ENCODE measurements at places on chromosomes 1 and 21.
A peak's percentile ranks its signal among the peaks of the same experiment; 100 is the strongest.

- no peak for DNase-seq
Measured at GRCh38 chr1:226748306-226748705, 9.2 kb upstream of the ITPKB start.

DNA sequence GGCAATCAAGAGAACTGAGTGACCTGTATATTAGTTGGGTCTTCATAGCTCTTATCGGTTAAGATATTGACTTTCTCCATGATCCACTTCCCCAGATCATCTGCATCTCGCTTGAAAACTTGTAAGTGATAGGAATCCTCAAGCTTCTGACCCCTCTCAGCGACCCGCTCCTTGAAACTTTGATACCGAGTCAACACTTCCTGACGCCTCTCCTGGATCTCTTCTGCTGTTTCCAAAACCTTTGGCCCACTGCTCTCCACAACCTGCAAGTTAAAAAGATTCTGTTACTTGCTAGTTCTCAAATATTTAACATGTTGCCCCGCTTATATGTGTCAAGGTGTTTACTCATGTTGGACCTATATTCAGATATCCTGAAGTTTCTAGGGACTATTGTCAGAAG is 1.4 kb downstream of the SPTA1 start:
- no peak for DNase-seq

DNA sequence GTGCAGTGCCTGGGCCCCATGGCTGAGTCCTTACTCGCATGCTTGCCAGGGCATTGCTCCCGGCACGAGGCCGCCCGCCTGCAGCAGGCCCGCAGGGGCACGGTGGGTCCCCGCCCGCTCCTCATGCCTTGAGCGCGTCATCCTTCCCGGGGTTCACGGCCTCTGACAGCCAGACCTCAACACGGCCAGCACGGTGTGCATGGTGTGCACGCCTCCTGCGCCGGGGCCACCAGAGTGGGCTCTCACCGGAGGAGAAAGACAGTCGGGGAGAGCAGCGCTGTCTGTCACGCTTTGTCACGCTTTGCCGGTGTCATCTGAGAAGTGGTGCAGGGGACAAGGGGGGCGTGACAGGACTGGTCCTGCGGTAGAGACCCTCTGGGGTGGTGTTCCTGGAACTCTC is 11.9 kb upstream of the COL18A1 start:
- no peak for DNase-seq

- no peak for DNase-seq
Measured at GRCh38 chr1:208461680-208462079, 217.5 kb upstream of the PLXNA2 start.

- DNase-seq: no peak
Measured at GRCh38 chr1:51649593-51650091, 32.8 kb downstream of the OSBPL9 start.

DNA sequence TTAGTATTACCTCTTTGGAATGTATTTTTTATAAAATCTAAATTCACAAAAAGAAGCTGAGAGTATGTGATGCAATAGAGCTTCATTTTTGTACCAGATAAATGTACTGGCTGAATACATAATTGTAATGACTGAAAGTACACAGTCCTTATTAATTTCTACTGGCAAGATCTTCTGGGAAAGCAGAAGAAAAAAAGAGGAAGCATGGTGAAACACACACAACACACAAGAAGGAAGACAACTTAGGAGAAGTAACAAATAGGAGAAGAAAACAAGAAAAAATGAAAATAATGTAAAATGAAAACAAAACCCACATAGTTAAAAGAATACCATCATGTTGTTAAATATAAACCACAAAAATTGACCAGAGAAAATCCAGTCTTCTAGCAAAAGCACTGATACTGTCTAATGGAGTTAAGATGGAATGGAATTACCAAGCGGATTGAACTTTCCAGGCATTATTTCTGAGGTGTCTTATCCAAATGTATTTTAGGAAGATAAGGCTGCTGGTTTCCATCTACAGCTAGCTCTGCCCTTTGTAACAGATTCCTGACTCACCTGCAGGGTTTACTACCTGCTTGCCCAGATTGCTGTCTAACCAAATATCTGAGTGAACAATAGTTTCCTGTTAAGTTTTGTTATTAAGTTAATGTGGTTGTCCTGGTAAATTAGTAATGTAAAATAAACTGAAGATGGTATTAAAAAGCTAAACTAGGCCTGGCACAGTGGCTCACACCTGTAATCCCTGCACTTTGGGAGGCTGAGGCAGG is 4.5 kb upstream of the COP1 start:
- no peak for DNase-seq

DNA sequence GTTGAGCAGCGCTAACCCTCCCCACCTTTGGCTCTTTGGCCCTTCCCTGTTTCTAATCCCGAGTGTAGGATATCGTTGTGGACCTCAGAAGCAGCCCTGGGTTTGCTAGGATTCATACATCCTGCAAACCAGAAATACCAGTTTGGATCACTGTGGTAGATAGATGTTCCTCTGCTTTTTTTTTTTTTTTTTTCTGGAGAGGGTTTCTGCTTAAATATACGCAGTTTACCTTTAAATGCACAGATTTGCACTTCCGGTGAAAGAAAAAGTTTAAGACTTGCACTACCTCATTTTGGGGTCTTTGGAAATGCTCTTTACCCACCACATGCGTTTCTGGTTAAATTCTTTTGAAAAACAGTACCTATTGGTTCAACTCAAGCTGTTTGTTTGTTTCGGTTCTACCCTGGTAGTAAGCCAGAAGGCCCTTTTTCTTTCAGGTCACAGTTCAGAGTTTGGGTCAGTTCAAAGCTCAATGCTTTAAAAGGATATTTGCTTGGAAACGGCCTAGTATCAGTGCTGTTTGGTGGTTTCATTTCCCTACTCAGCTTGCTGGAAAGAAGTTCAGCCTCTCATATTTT is 908 bp downstream of the DDI2 start:
- peak; percentile 21 for DNase-seq

DNA sequence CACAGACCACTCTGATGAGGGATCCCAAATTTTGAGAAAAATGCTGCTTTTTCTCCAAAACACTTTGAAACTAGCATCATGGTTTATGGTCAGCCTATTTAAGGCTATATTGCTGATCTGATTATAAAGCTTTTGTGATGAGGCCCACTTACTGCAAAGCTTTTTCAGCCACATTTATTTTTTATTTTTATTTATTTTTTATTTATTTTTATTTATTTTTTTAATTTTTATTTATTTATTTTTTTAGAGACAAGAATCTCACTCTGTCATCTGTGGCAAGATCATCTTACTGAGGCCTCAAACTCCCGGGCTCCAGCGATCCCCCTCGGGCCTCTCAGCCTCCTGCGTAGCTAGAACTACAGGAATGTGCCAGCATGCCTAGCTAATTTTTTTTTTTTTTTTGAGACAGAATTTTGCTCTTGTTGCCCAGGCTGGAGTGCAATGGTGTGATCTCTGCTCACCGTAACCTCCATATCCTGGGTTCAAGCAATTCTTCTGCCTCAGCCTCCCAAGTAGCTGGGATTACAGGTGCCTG is 5.2 kb upstream of the BCAS2 start:
- DNase-seq: no peak

- DNase-seq: no peak
Measured at GRCh38 chr1:167862432-167863076, 51.4 kb downstream of the ADCY10 start.

GRCh38 chr1:177170756-177171535 is at the start of gene BRINP2:
Gene BRINP2 (plus strand): TSS chr1:177170958. CDS start chr1:177229877, 58,919 bp downstream.
- peak; percentile 46 for DNase-seq

DNA sequence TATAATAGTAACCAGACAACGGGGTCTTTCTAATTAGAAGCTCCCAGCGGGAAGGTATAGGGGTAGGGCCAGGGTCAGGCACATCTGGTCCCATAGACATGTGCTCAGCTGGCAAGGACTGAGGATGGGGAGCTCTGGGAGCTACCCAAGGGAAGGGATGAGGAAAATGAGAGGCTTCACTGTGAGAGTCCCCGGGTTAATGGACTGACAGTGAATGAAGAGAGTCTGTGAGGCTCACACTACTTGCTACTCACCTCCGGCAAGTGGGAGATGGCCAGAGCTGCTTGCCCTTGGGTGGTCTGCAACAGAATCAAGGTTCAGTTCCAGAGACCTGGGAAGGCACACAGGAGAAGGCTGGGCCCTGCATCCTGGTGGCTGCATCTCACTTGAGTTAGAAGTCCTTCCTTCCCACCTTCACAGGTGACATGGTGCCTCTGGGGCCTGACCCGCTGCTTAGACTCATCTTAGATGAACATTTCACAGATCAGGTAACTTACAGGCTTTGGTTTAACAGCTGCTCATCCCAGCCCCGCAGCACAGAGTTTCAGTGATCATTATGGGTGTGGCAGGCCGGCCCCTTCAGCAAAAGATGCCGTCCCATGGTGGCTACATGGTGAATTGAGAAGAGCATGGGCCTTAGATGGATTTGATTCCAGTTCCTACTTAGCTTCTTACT is 31.7 kb downstream of the EIF2D start:
- no peak for DNase-seq

- no peak for DNase-seq
Measured at GRCh38 chr1:183807549-183808168, 2.7 kb downstream of the RGL1 start.

DNA sequence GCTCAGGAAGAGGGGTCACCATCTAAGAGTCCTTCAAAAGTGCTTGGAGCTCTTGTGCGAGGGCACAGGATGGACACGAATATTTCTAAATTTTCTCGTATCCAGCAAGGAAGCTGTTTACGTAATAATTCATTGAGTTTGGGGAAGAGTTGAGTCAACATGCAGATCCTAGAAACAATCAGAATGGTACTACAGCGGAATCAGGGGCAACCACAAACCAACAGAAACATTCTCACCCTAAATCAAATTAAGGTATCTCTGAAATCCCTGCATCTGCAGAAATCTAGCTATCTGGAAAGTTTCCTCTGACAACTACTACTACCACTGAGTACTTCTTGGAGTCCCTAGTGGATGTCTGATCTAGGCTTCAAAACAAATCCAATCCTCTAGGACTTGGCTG is 352.4 kb downstream of the LTN1 start:
- DNase-seq: no peak

DNA sequence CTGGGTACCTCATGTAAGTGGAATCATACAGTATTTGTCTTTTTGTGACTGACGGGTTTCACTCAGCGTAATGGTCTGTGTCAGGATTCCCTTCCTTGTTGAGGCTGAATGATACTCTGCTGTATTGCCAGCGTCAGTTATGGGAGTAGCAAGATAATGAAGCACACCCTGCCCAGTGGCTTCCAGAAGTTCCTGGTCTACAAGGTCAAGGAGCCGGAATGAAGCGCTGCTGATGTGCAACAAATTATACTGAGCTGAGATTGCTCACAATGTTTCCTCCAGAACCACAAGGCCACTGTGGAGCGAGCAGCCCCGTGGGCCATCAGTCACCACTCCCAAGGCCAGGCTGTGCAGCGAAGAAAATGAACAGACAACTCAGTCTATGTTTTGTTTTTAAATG is 24.0 kb upstream of the TDRD10 start:
- no peak for DNase-seq

DNA sequence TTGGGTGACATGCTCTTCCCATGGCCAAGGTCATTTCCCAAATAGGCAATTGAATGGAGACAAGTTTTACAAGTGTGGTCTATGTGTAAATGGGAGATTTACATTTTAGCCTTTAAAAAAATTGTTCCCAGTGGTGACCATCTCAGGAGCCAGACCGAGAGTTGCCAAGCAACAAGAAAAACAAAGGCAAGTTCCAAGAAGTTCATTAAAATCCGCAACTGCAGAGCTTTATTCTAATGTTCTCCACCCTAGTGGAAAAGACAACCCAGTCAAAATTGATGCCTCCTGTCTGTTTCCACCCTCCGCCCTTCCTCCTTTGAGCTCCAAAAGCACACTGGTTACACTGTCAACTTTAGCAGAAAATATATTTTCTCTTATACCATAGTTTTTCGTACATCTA is 33.2 kb upstream of the CD55 start:
- DNase-seq: no peak

DNA sequence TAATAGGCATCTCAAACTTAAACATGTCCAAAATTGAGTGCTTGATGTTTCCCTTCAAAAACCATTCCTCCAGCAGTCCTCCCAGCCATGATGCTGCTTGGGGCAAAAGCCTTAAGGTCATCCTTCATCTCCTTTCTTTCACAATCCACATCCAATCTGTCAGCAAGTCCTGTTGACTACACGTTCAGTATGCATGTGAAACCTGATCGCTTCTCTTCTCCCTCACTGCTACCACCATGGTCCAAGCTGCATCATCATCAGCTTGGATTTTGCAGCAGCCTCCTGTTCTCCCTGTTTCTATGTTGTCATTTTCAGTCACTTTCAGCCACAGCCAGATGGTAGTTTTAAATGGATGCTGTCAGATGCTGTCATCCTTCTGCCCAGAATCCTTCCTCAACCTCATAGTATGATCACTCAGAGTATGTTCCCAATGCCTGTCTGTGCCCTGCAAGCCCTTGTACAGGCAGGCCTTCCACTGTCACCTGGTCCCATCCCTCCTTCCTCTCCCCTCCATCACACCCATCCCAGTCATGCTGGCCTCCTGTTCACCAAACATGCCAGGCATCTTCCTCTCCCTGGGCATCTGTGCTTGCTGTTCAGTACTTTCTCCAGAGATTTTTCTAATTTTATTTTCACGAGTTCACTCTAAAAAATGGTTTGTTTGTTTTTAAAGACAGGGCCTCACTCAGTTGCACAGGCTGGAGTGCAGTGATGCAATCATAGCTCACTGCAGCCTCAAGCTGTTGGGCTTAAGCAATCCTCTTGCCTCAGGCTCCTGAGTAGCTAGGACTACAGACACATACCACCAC is 66.0 kb downstream of the SYDE2 start:
- DNase-seq: no peak

DNA sequence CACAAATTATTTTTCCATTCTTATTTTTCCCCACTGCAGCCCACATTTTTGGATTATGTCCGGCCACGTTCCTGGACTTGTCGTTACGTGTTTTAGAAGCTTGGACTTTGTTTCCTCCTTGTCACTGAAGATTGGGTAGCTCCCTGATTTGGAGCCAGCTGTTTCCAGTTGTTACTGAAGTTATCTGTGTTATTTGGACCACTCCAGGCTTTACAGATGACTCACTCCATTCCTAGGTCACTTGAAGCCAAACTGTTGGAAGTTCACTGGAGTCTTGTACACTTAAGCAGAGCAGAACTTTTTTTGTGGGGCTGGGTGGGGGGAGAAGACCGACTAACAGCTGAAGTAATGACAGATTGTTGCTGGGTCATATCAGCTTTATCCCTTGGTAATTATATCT is 12.2 kb upstream of the AXDND1 start:
- DNase-seq: no peak

DNA sequence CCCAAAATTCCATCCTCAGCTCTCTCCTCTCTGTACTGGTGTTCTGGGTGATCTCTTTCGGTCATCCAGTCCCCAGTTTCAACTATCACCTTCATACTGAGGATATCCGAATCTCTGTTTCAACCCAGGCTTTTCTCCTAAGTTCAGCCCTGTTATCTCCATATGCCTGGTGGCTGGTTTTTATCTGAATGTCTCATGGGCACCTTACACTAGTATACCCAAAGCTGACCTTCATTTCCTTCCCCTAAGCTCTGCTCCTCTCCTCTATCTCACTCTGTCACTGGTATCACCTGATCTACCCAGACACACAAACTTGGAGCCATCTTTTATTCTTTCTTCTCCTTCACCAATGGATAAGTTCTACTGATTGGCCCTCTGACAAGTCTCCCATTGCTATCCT is 53.0 kb downstream of the LRRC71 start:
- no peak for DNase-seq

- DNase-seq: no peak
Measured at GRCh38 chr1:235990330-235990795, 74.5 kb downstream of the NID1 start.

- no peak for DNase-seq
Measured at GRCh38 chr1:203797948-203798655, 2.7 kb downstream of the ZBED6 start.

- no peak for DNase-seq
Measured at GRCh38 chr1:43205671-43206070, 33.5 kb downstream of the CFAP57 start.

- no peak for DNase-seq
Measured at GRCh38 chr21:23067672-23068071, 2069.5 kb downstream of the NCAM2 start.

Data from NCI-H1048 (cell line).